ENCODE measurements at places on chromosomes 13 and 19.

DNA sequence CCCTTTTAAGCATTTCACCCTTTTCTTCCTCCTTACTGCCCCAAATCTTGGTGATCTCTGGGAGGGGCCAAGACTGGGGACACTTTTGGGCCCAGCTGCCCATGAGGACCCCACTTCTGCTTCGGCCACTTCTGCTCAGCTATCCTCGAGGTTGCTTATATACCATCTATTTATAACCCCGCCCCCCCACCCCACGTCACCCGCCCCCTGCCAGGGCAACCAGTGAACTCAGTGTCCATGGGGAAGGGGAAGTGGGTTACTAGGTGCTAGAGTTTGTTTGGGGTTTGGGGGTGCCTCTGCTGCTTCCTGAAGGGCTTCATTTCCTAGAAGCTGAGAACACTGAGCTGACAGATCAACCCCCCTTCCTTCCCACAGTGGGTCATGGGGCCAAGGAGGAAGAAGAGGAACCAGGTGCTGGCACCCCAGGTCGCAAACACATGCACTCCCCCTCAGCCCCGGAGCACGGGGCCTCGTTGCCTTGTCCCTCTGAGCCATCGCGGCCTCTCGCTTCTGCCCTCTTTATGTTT lies 6.1 kb upstream of the ADGRE5 start:
- DNase-seq, result peak; percentile 71

- no peak for DNase-seq
These were observed 28.9 kb upstream of the PABPC3 start for GRCh38 chr13:25067064-25067463.

DNA sequence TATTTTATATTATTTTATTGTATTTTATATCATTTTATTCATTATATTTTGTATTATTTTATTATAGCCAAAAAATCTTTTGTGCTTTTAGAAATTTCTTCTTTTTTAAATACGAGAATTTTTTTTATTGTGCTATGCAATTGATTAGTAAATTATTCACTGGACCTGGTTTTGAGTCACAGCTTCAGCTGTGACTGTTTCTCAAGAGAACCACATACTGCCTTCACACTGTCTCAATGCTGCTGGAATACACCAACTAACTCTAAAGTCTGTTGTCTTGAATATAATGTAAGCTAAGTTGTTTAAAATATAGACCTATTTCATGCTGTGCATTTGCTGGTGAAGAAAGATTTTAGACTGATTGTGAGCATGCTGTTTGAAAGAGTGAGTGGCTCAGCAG lies 423.6 kb downstream of the NDFIP2 start:
- no peak for DNase-seq

DNA sequence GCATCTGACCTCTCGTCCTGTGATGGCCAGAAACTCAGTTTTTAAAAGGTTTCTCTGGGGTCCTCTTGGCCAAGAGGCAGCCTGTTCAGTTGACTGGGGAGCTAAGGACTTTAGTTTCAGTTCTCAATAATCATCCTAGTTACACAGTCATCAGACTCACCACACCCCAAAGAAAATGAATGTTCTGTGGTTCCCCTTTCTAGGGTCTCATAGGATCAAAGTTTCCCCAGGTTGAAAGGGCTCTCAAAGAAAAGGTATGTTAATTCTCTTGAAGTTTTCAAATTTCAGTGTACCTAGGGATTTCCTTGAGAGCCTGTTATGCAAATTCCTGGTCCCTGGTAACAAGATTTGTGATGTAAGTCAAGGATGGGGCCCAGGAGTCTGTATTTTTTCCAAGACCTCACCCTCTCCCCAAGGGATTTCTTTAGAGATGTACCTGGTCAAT lies 94.9 kb downstream of the FAM216B start:
- peak; percentile 29 for DNase-seq

GRCh38 chr19:49749055-49749716 lies 13.9 kb downstream of the TSKS start:
- no peak for DNase-seq

GRCh38 chr13:36975172-36975571 lies 24.0 kb downstream of the ALG5 start:
- DNase-seq, result no peak

DNA sequence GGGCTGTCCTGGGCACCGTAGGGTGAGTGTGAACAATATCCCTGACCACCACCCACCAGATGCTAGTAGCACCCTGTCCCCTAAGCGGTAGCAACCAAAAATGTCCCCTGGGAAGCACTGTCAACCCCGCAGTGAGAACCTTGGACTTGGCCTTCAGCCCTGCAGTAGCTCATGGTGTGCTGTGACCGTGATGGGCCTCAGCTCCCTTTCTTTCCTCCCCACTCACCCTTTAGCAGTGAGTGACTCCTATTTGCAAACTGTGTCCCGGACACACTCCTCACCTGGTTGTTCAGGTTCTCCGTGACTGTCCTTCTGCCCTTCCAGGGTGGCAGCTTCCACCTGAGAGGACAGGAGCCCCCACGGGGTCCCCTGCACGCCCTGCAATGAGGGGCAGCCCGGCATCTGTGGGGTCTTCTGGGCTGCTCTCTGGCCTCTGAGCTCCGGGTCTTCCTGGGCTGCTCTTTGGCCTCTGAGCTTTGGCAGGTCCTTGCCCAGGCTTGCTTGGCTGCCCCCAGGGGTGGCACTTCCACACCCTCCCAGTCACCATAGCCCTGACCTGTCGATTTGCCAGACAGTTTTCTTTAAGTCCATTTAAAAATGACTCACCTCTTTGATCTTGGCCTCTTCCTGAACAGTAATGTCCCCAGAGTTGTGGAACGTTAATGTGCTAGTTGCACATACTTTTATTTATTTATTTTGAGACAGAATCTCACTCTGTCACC lies 3.8 kb downstream of the KDM4B start:
- DNase-seq, result no peak

DNA sequence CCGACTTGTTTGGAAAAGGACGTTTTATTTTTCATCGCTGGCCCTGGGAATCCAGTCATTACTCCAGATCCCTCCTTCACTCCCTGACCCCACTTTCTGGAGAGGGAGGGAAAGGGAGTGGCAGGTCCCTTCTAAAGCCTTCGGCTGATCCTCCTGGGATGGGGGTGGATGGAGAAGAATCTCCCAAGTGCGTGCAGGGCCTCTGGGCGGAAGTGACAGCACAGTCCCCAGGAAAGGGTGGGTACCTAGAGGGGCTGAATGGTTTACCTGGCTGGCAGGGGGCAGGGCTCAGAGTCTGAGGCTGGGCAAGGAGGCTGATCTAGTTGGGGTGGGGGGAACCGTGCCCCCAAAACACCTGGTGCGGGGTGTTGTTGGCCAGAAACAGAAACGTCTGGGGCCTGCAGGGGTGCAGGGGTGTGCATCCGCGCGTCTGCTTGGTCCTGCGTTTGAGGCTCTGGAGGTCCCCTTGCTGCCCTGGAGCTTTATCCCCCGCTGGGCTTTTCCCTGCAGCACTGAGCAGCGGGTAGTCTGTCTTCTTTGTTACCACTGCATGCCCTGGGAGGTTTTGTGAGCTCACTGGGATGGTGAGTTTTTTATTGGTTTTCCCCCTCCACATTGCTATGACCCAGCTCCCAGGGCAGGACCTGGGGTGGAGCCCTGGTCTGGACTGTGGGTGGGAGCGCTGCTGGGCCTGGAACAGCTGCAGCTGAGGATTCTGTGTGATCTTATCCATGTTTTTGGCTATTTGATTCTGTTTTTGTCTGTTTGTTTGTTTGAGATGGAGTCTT lies 3.0 kb upstream of the ZNF628 start:
- DNase-seq, result no peak

- no peak for DNase-seq
These were observed 12.3 kb upstream of the ZNF180 start for GRCh38 chr19:44512326-44513298.

GRCh38 chr19:4829001-4829712 lies 2.4 kb downstream of the TICAM1 start:
- peak; percentile 33 for DNase-seq

- DNase-seq, result no peak
These were observed 142.4 kb downstream of the URI1 start for GRCh38 chr19:30084390-30084819.

- no peak for DNase-seq
These were observed 313 bp downstream of the ZNF541 start for GRCh38 chr19:47572635-47573034.
